ENCODE measurements at places on chromosomes 11 and 22. TPM values are rescaled to one million over a fixed set of nuclear protein-coding genes. Genes with fewer than 3 reads are reported as not detected.

SYT13 gene
- total RNA-seq: 41.3 TPM

PPME1 gene
- 37.8 TPM for total RNA-seq

DNA sequence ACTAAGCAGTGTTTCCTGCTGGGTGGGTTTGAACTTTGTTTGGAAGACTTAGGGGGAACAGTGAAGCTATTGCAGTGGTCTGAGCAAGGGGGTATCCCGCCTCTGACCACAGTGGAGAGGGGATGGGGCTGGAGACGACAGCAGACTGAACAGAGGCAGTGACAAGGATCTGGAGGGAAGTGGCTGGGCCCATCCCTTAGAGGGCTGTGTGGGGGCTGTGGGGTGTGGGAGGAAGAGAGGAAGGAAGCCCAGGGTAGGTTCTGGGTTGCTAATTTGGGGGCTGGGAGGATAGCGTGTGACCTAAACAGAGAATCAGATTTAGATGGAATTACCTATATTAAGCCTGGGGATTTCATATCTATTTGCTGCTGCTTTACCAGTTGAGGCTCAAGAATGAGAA, 70.7 kb downstream of the BMAL1 start:
- DNase-seq: no peak

DNA sequence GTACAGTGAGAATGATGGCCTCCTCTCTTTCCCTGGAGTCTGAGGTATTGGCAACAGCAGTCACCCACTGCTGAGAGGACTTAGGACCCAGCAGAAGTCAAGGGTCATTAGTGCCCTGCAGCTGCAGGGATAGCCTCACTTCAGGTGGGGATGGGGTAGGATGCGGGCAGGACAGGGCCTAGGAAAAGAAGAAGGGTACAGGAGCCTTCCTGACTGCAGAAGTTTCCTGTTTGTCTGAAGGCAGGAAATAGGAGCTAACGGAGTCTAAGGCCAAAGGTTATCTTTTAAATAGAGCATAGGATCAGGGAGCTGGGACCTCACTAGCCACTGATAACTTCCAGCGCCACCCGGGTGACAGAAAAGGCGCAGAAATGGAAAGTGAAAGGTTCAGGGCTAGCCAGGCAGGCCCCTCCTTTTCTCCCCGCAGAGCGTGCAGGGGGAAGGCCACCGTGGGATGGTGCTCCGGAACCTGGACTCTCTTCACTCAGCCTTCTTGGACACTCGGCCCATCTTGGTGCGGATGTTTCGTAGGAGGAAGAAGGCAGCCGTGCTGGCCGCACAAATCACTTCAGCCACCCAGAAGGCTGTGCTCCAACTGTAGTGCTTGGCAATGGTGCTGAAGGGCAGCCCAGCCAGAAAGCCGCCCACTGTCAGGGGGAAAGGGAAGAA, 6.0 kb downstream of the TRAPPC4 start:
- DNase-seq: no peak

DNA sequence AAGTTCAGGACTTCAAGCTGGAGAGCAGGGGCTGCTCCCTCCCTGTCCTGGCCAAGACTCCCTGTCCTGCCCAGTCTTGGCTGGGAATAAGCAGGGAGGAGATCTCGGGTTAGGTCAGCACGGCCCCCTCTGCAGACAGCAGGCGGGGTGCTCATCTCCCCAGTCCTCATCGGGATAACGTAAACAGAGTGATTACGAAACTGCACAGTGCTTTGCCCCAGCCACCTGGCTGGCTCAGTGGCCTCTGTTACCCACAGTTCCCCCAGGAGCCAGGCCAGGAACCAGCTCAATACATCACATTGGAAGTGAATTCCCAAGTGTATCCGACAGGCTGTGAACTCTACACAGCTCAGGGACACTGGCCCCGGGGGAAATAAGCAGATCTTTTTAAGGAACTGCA, 42.7 kb upstream of the KCNJ11 start:
- DNase-seq: no peak

MS4A6A gene
- total RNA-seq: 24.4 TPM
